ENCODE measurements at places on chromosomes 2 and 18.

- DNase-seq = no peak
Observed at GRCh38 chr2:231357048-231357447, 38.5 kb upstream of the B3GNT7 start.

DNA sequence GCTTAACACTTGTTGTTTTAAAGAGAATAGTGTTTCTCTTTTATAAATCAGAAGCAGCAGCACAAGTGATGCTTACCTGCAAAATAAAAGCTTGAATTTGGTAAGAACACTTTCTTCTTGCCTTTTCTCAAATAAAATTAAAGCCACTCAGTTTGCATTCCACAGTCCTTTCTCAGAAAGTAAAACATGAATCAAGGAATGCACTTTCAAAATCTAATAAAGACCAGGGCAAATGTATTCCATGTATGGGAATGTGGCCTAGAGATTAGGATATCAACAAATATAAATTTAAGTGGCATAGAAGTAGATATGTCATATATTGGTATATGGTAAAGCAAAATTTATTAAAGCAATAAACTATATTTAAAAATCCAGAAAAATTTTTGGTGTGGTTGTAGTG lies 352.8 kb downstream of the THSD7B start:
- no peak for DNase-seq

- DNase-seq = no peak
Observed at GRCh38 chr2:44616667-44617155, 255.0 kb downstream of the CAMKMT start.

GRCh38 chr2:160608599-160608998 lies 115.0 kb upstream of the RBMS1 start:
- no peak for DNase-seq

GRCh38 chr2:193985272-193985671 lies 1671.8 kb upstream of the SLC39A10 start:
- DNase-seq = no peak
